ENCODE measurements at places on chromosomes 5 and 9.

DNA sequence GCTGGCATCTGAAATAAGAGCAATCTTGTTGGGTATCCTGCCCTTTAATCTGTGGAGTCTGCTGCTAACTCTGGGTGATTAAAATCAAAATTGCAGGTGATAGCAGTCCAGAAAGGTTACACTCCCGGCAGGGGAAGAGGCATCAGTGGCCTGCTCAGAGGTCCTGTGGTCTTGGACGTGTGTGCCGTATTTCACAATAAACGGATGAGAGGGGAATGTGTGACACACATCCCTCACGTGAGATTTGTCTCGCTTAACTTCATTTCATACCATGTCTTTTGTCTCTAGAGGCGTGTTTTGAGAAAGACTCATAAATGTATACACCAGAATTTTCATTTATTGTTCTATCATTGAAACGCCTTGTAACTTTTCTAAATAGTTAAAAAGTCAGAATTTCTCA is 36.6 kb downstream of the FAM240B start:
- peak; percentile 26 for DNase-seq

- no peak for DNase-seq
Observed at GRCh38 chr9:86977205-86977835, 30.0 kb upstream of the GAS1 start.

DNA sequence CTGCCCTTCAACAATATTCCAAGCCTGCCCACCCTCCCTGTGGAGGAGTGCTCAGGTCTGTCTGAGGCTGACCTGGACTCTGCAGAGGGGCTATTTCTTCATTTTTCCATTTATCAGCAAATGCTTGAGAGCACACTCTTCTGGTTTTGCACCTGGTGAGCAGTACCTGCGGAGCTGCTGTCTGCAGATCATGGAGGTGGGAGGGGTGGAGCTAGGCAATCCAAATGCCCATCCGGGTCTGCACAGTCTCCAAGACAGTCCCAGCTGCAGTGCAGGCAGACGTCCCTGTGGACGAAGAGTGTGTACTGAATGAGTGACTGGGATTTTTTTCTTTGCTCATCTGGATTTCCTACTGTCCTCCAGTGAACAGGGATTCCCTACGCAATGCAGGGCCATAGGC is 239.8 kb downstream of the IRX2 start:
- DNase-seq, result no peak

DNA sequence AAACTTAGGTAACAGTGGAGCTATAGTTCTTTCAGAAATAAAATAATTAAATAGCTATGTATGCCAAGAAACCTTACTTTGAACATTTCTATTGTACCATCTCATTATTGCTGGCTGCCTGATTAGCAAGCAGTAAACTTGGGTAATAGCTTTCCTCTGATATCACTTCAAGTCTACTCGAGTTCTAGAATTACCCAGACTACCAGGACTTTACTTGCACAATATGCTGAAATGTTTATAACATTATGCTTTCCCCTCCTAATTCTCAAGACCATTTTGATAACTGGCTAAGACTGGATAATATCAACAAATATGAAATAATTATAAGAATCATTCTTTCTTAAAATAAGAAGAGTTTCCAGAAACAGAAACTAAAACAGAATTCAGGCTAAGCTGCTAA is 512.6 kb downstream of the RAB3C start:
- peak; percentile 64 for DNase-seq

- DNase-seq, result no peak
Observed at GRCh38 chr9:100084128-100084453, 14.7 kb downstream of the ERP44 start.

- no peak for DNase-seq
Observed at GRCh38 chr9:97441729-97442128, 29.8 kb downstream of the TDRD7 start.

DNA sequence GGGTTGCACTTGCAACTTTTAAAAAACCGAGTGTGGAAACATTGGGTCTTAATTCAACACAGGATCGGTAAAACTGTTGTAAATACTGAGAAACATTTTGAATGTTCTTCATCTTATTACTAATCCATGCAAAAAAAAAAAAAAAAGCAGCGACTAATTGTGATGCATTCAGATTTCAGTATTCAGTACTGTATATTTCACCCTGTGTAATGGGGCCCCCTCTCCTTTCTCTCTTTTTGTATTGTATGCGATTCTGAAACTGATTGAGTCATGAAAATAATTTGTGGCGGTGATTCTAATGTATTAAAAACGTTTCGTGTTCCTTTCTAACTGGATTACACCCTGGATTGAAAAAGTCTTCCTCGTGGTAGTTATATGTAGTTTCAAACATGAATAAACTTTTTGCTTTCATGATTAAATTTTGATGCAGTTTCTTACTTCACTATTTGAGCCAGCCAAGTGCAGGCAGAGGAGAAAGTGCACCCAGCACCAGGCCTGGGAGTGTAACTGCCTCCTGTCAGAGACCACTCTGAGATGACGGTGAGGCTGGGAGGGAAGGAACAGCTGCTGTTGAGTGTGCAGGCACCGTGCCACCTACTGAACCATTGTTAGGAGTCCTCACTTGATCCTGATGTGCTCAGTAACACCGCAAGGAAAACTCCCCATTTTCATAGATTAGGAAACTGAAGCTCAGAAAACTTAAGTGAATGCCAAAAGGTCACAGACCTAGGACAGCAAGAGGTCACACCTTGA is 220.0 kb downstream of the PBX3 start:
- DNase-seq, result no peak

DNA sequence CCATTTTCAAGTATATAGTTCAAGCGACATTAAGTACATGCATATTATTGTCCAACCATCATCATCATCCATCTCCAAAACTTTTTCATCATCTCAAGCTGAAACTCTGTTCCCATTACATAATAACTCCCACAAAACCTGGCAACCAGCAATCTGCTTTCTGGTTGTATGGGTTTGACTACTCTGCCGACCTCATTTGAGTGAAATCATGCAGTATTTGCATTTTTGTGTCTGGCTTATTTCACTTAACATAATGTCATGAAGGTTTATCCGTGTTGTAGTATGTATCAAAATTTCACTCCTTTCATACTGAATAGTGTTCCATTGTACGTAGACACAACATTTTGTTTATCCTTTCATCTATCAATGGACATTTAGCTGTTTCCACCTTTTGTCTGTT is 74.8 kb downstream of the SGCD start:
- no peak for DNase-seq

GRCh38 chr5:154110716-154111115 is 71.9 kb downstream of the MFAP3 start:
- peak; percentile 24 for DNase-seq

DNA sequence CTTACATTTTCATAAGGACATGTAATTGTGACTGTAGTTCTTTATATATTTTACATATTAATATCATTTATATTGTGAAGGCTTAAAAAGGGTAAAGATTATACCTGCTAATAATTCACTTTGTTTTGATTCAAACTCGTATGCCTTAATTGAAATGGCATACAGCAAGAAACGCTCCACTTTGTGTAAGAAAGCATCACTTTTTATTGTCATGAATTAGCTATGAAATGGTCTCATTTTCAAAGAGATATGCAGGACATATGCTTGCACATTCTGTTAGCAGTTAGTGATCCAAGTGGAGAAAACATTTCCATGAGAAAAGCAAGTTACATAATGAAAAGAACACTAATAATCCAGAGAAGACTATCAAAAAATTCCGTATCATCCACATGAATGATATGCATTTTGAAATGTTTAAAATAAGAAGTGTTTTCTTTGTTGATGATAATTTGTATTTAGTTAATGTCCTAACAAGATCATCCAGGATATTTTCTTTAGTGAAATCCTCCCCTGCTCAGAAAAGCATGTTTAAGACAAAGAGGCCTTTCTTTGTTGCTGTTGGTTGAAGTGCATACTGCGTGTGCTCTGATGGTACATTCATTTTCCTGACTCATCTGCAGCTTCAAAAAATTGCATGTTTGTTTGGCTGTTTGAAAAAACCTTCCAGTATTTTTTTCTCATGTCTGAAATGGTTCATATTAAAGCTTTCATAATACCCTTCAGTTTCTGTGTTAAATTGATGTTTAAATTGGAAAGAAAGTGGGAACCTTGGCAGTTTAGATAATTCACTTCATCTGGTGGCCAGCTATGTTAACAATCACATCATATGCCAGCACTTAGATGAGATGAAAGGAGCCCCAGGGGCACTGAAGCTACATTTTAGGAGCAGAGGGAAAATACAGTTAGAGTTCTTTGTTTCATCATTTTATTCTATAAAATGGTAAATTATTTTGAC is 242.2 kb downstream of the CSNK1G3 start:
- peak; percentile 43 for DNase-seq

- no peak for DNase-seq
Observed at GRCh38 chr5:178116143-178116885, 3.0 kb downstream of the N4BP3 start.

DNA sequence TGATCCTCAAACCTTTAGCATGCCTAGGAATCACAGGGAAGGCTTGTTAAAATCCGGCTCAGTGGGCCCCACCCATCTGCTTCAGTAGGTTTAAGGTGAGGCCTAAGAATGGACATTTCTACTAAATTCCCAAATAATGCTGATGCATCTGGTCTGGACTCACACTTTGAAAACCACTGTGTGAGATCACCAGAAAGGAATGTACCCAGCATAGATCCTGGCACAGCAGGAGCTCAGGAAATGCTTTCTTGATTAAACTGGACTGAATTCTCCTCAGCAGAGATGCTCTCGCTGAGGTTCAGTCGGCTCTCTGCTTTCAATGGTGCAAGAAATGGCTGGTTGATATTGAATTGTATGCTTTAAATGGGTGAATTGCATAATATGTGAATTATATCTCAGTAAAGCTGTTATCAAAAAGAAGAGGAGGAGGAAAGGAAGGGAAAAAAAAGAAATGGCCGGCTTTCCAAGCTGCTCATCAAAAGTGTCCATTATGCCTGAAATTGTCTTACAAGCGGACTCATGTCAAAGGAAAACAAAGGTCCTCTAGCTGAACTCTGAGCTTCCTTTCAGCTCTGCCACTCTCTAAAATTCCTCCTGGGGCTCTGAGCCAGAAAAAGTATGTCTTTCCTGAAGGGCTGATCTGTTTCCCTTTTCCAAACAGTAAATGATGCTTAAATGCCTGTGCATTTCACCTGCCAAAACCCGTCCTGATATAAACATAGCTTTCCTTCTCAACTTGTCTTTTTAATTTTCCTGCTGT is 77.6 kb upstream of the SAP30L start:
- DNase-seq, result peak; percentile 83

DNA sequence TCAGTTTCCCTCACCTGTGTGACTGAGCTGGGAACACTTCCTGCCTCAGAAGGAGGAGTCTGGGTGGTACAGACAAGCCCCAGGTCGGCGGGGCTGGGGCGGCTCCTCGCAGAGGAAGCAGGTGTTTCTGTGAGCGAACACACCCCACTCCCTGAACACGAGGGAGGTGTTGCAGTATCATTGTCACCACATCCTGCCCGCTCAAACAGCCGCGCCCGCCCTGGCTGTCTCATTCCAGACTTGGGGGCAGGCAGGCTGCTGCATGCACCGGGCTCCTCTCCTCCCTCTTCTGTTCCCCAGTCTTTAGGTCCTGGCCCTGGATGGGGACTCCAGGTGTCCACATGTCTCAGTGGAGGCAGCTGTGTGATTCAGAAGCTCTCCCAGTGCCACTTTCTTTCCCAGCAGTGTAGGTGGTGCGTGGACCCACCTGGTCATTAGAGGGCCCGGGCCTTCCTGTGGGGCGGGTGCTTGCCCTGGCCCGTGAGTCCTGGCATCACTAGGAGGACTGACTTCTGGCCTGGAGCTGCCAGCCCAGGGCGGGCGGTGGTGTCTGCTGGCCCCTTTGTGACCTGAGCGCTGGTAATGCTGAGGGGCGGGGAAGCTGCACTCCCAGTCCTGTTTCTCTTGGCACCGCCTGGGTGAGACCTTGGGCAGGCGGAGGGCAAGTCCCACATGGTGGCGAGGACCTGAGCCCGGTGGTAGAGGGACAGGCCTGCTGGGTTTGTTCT is 18.3 kb upstream of the PHYHD1 start:
- DNase-seq, result no peak

- DNase-seq, result peak; percentile 81
Observed at GRCh38 chr9:21965401-21965951, 28.7 kb downstream of the CDKN2A start.

GRCh38 chr5:151213803-151214613 is 9.9 kb downstream of the CCDC69 start:
- peak; percentile 67 for DNase-seq

DNA sequence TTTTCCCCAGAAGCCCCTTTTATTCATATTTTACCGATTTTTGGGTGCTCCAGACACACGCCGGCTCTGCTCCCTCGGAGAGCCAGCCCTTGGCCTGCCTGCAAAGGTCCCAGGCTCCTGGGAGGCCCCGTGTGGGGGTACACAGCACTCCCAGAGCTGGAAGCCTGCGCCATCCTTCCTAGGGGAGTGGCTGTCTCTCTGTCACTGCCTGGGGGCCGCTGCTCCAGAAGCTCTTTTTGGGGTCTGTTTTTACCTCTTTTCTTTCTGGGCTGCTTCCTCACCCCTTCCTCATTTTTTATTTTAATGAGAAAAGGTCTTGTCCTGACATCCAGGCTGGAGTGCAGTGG is 119.1 kb upstream of the COL5A1 start:
- DNase-seq, result no peak

DNA sequence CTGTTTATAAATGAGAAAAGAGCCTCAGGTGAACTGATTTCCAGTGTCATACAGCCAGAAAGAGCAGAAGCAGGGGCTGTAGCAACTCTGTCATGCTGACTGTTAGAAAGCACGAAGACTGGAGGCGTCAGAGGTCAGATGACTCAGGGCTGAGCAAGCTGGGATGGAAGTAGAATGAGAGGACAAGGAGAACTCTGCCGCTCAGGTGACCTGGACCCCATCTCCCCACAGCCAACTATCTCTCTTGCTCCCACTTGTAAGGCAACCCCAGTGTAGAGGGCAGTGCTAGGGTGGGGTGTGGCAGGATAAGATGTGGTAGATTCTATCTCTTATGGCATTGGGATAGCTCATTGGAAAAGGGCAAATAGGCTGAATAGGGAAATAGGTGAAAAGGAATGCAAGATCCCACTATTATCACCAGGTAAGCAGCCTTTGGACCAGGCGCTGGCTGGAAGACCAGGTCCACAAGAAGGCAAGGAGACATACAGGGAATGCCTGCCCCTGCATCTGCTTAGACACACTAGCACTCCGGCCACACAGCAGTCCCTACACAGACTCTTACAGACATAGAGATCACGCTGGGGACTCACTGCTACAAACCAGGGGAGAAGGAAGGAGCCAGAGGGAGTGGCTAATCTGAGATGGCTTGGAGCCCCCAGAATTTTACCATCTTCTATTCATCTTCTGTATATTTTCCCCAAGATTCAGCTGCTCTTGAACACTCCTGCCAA is 21.2 kb upstream of the LOX start:
- DNase-seq, result peak; percentile 90

GRCh38 chr5:35415309-35415708 is 185.0 kb upstream of the PRLR start:
- DNase-seq, result no peak

GRCh38 chr9:97293818-97294217 is 13.6 kb upstream of the CCDC180 start:
- no peak for DNase-seq

DNA sequence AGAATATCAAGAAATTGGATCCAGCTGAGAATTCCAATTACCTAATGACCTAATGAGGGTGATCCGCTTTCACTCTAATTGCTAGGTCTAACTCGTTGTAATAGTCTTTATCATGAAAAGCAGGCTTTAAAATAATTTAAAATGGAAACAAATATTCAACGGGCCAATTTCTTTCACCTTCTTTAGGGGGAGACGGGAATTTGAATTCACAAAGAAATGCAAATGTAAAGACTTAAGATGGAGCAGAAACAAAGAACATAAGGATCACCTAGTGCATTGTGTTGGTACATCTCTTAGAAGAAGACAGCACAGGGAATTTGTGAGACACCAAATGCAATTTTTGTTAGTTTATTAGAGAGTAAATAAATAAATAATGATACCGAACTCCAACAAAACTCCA is 1.5 kb upstream of the KCNN2 start:
- DNase-seq, result peak; percentile 2
